ENCODE measurements at places on chromosomes 2 and 18. TPM values are rescaled to one million over a fixed set of nuclear protein-coding genes. Genes with fewer than 3 reads are reported as not detected.

- H3K4me3 ChIP-seq = no peak overlapping the region
- H3K36me3 ChIP-seq = peaks cover 10% of the 10 kb centered on the region
- DNase-seq = no peak
- no peaks in the 10 kb centered on the region for H3K27me3 ChIP-seq
- peaks cover 22% of the 10 kb centered on the region for H3K4me1 ChIP-seq
- H3K27ac ChIP-seq = no peak overlapping the region
These were observed 204.0 kb downstream of the MGAT5 start for GRCh38 chr2:134457765-134458472.

GRCh38 chr2:111975053-111975552 is 76.7 kb downstream of the MERTK start:
- H3K36me3 ChIP-seq = no peaks in the 10 kb centered on the region
- H3K4me1 ChIP-seq = no peaks in the 10 kb centered on the region
- H3K27me3 ChIP-seq = no peaks in the 10 kb centered on the region
- no peak overlapping the region for H3K27ac ChIP-seq

Gene GPR45
- total RNA-seq = 0.39 TPM

GRCh38 chr2:194718881-194719280 is 938.1 kb upstream of the SLC39A10 start:
- H3K27me3 ChIP-seq = no peaks in the 10 kb centered on the region
- no peak overlapping the region for H3K4me3 ChIP-seq
- no peak for DNase-seq
- no peaks in the 10 kb centered on the region for H3K4me1 ChIP-seq
- no peak overlapping the region for H3K27ac ChIP-seq

DNA sequence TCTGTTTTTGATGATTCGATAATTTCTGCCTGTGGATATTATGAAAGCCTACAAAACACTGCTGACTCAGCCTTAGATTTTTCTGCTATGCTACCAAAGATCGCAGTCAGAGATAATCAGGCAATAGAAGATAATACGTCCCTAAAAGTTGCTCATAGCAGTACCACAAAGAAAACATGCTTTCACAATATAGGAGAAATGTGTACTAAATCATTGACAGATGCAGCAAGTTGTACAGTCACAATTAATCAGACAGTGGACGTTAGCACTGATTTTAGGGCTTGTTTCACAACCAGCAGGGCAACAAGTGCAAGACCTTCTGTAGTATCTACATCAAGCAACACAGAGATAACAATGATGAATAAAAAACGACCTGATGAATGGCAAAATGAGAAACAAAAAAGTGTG is 19.5 kb downstream of the RBM44 start:
- H3K27me3 ChIP-seq = no peaks in the 10 kb centered on the region
- no peak overlapping the region for H3K4me3 ChIP-seq
- no peak overlapping the region for H3K27ac ChIP-seq
- H3K36me3 ChIP-seq = no peaks in the 10 kb centered on the region
- DNase-seq = no peak

Data from spinal cord (tissue), 10 donors.